ENCODE measurements at places on chromosomes 3 and 15. TPM values are rescaled to one million over a fixed set of nuclear protein-coding genes. Genes with fewer than 3 reads are reported as not detected.

The ESYT3 gene
- 0.87 TPM for total RNA-seq

The UROC1 gene
- total RNA-seq: not detected

The A4GNT gene
- not detected for total RNA-seq

The DUOXA1 gene
- total RNA-seq: 0.11 TPM

The MRAS gene
- total RNA-seq: 271 TPM

The GREM1 gene
- total RNA-seq: 0.37 TPM

The ATP11B gene
- 34.4 TPM for total RNA-seq

The FSTL1 gene
- 158 TPM for total RNA-seq

The CACNA2D2 gene
- 3.8 TPM for total RNA-seq

The ATP10A gene
- total RNA-seq: 0.49 TPM

The CATSPER2 gene
- total RNA-seq: 0.42 TPM

The CYP8B1 gene
- not detected for total RNA-seq

The KLHL6 gene
- 1.4 TPM for total RNA-seq

The PLA2G4D gene
- not detected for total RNA-seq

The ACAN gene
- 0.21 TPM for total RNA-seq

The BUB1B gene
- 1.9 TPM for total RNA-seq

The TBC1D23 gene
- 30.8 TPM for total RNA-seq

The SNAPC5 gene
- total RNA-seq: 34.4 TPM

The TRH gene
- total RNA-seq: 0.28 TPM

The DISP2 gene
- total RNA-seq: 0.08 TPM

The OCA2 gene
- not detected for total RNA-seq

The CPLX3 gene
- total RNA-seq: 1.3 TPM

The EEF1AKMT4 gene
- 2.3 TPM for total RNA-seq

The UCN2 gene
- total RNA-seq: not detected

The CYP1A2 gene
- not detected for total RNA-seq

The KBTBD8 gene
- total RNA-seq: 2.5 TPM

The SIDT1 gene
- total RNA-seq: 1.3 TPM

The CASR gene
- total RNA-seq: not detected

The IL17RD gene
- total RNA-seq: 3.4 TPM

The SAXO2 gene
- 2.9 TPM for total RNA-seq

The STRIT1 gene
- total RNA-seq: 1.0 TPM

The KLHL40 gene
- total RNA-seq: 1.0 TPM

The SCG5 gene
- 0.36 TPM for total RNA-seq

The DUOX1 gene
- 0.66 TPM for total RNA-seq

The GOLGA8H gene
- 0.23 TPM for total RNA-seq

The LMAN1L gene
- total RNA-seq: 11.4 TPM

The PGBD4 gene
- total RNA-seq: 2.2 TPM

The SAMD7 gene
- total RNA-seq: not detected

The ANKRD34C gene
- 0.10 TPM for total RNA-seq

The PTH1R gene
- total RNA-seq: 5.3 TPM

The HDC gene
- total RNA-seq: not detected

Data from heart right ventricle (tissue), 16 donors.